ENCODE measurements at places on chromosomes 13 and 19. TPM values are rescaled to one million over a fixed set of nuclear protein-coding genes. Genes with fewer than 3 reads are reported as not detected.

DNA sequence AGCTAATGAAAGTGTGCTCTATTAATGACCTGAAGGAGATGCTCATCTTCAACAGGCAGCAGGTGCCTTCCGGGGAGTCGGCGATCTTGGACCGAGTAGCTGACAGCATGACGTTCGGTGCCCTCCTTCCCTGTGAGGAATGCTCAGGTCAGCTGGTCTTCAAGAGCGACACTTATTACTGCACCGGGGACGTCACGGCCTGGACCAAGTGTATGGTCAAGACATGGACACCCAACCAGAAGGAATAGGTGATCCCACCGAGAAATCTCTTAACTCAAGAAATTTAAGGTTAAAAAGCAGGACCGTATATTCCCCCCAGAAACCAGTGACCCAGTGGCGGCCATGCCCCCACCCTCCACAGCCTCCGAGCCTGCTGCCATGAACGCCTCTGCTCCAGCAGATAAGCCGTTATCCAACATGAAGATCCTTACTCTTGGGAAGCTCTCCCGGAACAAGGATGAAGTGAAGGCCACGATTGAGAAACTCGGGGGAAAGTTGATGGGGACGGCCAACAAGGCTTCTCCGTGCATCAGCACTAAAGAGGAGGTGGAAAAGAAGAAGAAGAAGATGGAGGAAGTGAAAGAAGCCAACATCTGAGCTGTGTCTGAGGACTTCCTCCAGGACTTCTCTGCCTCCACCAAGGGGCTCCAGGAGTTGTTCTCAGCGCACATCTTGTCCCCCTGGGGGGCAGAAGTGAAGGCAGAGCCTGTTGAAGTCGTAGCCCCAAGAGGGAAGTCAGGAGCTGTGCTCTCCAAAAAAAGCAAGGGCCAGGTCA lies 22.8 kb upstream of the ANKRD10 start:
- DNase-seq, result no peak

DNA sequence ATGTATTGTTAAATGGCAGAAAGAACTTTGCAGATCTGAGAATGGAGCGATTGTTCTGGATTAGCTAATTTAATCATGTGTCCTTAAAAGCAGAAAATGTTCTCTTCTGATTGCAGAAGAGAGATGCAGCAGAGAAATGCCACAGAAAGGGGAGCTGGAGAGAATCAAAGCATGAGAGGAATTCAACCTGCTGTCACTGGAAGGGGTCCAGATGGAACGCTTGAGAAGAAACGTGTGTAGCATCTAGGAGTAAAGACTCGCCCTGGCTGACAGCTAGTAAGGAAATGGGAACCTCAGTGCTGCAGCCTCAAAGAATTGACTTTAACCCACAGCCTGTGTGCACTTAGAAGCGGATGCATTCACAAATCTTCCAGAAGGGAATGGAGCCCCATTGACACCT lies 502.8 kb downstream of the KLF12 start:
- DNase-seq, result no peak

GRCh38 chr13:105345730-105346129 lies 1189.7 kb downstream of the EFNB2 start:
- DNase-seq, result no peak

- DNase-seq, result no peak
These were observed 15.6 kb downstream of the ELL start for GRCh38 chr19:18506101-18506930.

- DNase-seq, result no peak
These were observed 33.2 kb downstream of the ZNF787 start for GRCh38 chr19:56087647-56088496.

DNA sequence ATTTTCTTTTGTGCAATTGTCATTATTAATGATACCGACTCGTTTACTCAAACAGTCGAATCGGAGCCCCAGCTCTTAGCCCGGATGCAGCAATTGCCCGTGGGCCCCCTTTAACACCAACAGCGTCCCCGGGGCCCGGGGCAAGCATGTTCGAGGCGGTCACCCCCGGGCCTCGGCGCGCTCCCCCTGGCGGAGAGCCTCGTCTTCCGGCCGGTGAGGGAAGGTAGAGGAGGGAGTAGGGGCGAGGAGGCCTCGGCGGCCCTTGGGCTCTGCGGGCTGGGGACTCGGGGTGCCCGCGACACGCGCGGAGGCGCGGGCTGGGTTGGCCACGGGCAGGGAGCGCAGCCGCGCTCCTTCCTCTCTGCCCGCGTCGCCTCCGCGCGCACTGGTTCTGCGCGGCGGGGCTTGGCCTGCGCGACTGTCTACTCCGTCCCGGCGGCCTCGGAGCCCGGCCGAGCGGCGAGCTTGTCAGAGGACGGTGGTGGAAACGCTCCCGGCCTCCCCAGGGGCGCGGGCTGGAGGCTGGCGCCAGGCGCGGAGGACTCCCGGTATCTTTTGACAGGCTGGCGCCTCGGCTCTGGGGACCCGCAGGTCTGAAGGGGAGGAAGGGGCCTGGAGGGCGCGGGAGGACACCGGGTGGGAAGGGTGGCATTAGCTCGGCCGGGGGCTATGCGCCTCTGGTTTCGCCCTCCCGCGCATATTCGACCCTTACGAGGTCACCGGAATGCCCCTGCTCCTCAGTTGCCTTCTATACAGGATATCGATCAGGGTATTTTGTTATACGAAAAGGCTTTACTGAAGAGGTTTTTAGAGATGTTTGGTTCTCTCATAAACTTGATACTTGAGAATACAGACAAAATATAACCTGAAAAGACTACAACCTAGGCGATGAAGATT lies 1.5 kb downstream of the BIVM start:
- DNase-seq, result peak; percentile 82

GRCh38 chr13:66780814-66781213 lies 449.3 kb downstream of the PCDH9 start:
- DNase-seq, result no peak

- DNase-seq, result no peak
These were observed 59.8 kb downstream of the GGACT start for GRCh38 chr13:100528820-100529219.

DNA sequence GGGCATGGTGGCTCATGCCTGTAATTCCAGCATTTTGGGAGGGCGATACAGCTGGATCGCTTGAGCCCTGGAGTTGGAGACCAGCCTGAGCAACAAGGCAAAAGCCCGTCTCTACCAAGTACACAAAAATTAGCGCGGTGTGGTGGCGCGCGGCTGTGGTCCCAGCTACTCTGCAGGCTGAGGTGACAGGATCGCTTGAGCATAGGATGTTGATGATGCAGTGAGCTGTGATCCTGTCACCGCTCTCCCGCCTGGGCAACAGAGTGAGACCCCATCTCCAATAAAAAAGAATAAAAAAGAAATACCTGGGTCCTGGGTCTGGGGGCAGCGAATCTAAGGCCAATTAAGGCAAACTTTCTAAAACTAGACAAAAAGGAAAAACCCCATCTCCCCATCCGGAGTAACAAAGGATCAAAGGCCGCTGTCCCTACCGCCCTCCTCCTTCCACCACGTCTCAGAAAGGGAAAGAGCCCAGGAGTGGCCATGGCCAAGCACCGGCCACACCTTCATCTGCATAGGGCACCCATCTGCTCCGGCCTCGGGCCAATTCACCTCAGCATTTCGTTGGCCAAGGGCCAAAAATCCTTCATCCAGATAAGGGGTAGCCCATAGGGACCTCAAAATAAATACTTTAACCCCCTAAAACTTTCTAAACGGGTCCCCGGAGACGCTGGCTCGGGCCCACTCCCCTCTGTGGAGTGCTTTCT lies 851 bp downstream of the ZNF320 start:
- no peak for DNase-seq

- DNase-seq, result no peak
These were observed 69.6 kb upstream of the TSHZ3 start for GRCh38 chr19:31418692-31419430.

DNA sequence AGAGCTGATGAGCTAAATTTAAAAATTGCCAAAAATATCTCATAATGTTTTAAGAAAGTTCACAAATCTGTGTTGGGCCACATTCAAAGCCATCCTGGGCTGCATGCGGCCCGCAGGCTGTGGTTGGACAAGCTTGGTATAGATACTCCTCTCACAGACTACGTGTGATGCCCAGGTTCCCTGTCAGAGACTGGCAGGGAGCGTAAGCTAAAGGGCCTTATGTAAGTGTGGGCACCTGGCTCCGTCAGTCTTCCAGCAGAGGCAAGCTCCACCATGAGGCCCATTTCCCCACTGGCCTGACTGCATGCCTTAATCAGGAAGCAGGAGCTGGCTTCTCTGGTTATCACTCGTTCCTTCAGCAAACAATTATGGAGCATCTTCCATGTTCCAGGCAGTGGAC lies 200.2 kb downstream of the FOXO1 start:
- no peak for DNase-seq

DNA sequence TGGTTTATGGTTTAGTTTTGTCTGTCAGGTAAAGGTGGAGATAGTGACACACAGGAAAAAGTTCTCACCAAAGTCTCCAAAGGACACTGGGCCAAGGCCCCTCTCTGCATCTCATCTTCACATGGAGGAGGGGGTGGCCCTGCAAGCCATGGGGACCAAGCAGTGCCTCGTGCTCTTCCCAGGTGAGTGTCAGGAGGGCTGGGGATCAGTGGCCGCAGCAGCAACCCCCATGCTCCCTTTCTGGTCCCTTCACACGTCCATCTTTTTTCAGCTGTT lies 88.0 kb downstream of the RGCC start:
- DNase-seq, result no peak

DNA sequence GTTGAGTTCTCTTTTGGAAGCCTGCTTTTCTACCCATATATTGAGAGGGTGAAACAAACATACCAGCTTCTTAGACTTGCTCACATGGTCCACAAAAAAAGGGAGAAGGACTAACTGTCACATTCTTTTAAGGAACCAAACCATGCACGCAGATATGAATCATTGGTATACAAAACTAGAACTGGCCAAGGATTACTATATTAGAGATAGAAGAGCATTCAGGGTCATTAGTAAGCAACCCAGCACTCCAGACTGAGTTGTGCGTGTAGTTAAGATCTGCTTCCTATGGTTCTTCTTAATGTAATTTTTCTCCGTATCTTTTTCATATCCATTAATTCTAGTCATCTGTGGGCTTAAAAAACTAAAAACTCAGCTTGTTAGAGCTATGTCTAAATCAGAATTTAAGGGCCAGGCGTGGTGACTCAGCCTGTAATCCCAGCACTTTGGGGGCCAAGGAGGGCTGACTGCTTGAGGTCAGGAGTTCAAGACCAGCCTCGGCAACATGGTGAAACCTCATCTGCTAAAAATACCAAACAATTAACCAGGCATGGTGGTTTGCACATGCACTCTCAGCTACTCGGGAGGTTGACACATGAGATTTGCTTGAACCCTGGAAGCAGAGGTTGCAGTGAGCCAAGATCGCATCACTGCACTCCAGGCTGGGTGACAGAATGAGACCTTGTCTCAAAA lies 19.6 kb downstream of the ALG5 start:
- no peak for DNase-seq

DNA sequence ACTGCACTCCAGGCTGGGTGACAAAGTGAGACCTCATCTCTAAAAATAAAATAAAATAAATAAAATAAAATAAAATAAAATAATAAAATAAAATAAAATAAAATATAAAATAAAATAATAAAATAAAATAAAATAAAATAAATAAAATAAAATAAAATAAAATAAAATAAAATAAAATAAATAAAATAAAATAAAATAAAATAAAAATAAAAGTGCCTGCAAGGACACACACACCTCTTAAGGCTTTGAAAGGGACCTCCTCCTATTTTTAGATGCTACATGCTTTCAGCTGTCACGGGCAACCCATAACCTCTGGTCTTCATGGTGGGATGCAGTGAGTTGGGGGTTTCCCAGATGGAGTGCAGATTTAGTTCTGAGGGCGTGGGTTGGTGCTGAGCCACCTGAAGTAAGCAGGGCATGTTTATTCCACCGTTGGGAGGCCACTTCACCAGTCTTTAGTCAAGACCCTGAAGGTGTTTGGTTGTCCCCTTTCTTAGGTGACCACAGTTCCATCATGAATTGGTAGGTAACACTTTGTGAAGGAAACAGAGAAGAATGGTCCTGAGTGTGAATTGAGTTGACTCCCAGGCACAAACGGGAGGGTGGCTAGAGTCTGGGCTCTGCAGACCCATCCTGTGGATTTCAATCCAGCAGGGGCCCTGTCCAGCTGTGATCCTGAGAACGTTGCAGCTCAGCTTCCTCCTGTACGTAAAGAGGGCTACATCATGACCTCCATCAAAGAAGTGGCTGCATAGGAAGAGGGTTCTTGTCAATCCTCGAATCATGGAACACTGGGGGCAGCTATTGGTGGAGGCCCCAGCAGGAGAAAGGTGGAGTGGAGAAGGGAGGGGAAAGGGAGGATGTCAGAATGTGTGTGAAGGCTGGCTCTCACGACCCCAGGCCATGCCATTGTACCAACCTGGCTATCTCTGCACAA lies 234.2 kb downstream of the ZNF536 start:
- DNase-seq, result no peak

GRCh38 chr13:72505376-72505775 lies 222.1 kb downstream of the MZT1 start:
- no peak for DNase-seq

DNA sequence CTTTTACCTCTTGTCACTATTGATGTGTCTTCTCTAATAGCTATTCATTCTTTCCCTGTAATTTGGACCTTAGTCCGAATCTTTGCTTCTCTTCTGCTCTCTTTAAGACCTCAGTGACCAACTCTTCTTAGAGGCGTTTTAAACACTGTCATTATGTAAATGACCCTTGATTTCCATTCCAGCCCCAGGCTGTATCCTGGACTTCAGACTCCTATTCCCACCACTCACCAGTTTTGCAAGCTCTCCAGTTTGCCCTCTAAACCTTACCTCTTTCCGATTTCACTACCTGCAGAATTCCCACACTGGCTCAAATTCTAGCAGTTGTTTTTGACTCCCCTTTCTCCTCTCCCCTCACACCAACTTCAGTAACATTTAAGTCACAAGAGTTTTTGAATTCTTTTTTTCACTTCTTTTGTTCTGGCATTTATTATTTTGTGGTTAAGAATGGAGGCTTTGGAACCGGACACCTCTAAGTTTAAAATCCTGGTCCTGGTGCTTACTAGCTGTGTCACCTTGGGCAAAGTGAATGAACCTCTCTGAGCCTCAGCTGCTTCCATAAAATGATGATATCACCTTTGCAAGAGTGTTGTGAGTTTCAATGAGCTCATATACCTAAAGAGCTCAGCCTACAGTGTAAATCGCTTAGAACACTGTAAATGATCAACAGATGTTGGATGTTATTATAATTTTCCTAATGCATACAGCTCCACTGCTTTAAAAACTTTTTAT lies 13.6 kb upstream of the HMGB1 start:
- no peak for DNase-seq

Gene ZC3H13
- 56.6 TPM for total RNA-seq

Gene LILRA1
- not detected for total RNA-seq

Gene SYT3
- total RNA-seq, result 0.07 TPM

Gene LILRA6
- not detected for total RNA-seq

Gene PROZ
- total RNA-seq, result not detected

Gene TYROBP
- 0.39 TPM for total RNA-seq

Gene FFAR2
- total RNA-seq, result not detected

Gene PEG3
- total RNA-seq, result not detected

Gene ANGPTL4
- 7.4 TPM for total RNA-seq
